ENCODE measurements at places on chromosomes 11 and 22. TPM values are rescaled to one million over a fixed set of nuclear protein-coding genes. Genes with fewer than 3 reads are reported as not detected.
A peak's percentile ranks its signal among the peaks of the same experiment; 100 is the strongest.

DNA sequence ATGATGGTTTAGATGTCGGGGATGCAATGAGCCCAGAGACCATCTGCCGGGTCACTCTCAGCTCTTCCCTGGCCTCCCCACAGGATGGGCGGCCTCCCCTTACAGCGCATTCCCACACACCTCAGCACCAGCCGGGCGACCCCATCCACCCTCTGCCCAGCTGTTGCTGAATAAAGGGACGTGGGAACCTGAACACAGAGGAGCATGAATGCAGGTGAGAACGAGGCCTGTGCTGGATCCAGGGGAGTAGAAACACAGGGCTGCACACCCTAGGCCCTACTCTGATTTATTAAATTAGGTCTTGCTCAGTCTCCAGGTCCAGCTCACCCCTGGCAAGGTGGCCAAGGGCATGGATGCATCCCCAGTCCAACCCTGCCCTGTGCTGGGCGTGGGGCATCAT is 180.5 kb downstream of the CTTN start:
- no peaks in the 10 kb centered on the region for H3K27me3 ChIP-seq
- no peak overlapping the region for H3K4me3 ChIP-seq
- no peaks in the 10 kb centered on the region for H3K36me3 ChIP-seq

DNA sequence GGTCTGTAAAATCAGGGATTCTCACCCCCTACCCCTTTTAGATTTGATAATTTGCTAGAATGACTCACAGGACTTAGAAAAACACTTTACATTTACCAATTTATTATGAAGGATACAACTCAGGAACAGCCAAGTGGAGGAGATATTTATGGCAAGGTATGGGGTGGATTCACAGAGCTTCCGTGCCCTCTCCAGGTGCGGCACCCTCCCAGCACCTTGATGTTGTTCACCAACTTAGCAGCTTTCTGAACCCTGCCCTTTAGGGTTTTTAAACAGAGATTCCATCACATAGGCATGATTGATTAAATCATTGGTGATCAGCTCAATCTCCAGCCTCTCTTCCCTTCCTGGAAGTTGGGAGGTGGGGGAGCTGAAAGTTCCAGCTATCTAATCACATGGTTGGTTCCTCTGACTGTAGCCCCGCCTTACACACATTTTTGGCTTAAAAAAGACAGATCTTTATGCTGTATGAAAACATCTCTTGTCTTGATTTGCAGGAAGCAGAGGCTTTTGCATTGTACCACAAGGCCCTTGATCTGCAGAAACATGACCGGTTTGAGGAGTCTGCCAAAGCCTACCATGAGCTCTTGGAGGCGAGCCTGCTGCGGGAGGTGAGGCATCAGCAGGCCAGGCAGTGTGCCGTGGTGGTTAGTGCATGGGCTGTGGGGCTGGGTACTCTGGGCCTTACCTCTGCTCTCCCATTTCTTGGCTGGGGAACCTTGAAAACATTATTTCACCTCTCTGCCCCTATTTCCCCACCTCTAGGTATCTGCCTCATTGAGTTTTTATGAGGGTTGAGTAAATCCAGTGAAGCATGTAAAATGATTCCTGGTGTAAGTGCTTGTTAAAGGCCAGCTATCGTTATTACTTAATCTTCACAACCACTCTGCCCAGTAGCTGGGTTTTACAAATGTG is 27.0 kb downstream of the CABIN1 start:
- H3K4me1 ChIP-seq, result peaks cover 9% of the 10 kb centered on the region
- no peak overlapping the region for H3K4me3 ChIP-seq
- H3K27me3 ChIP-seq, result no peaks in the 10 kb centered on the region
- H3K36me3 ChIP-seq, result peaks cover 21% of the 10 kb centered on the region

- no peak overlapping the region for H3K4me3 ChIP-seq
- H3K27ac ChIP-seq, result no peak overlapping the region
- H3K27me3 ChIP-seq, result no peaks in the 10 kb centered on the region
- H3K36me3 ChIP-seq, result no peaks in the 10 kb centered on the region
- no peak for DNase-seq
- no peaks in the 10 kb centered on the region for H3K4me1 ChIP-seq
Observed at GRCh38 chr11:70544774-70545609, 146.7 kb downstream of the CTTN start.

GRCh38 chr11:60459345-60459744 is 3.7 kb downstream of the MS4A1 start:
- no peaks in the 10 kb centered on the region for H3K27me3 ChIP-seq
- H3K27ac ChIP-seq, result no peak overlapping the region
- no peak overlapping the region for H3K4me3 ChIP-seq
- no peaks in the 10 kb centered on the region for H3K4me1 ChIP-seq

GRCh38 chr11:2551131-2551530 is 106.3 kb downstream of the KCNQ1 start:
- H3K36me3 ChIP-seq, result no peaks in the 10 kb centered on the region
- H3K27me3 ChIP-seq, result no peaks in the 10 kb centered on the region
- H3K4me1 ChIP-seq, result no peaks in the 10 kb centered on the region
- no peak for DNase-seq
- H3K4me3 ChIP-seq, result no peak overlapping the region

GRCh38 chr22:26109686-26110315 is 59.5 kb upstream of the SEZ6L start:
- no peak for DNase-seq
- H3K27ac ChIP-seq, result no peak overlapping the region
- no peak overlapping the region for H3K4me3 ChIP-seq
- H3K4me1 ChIP-seq, result no peaks in the 10 kb centered on the region
- no peaks in the 10 kb centered on the region for H3K27me3 ChIP-seq
- no peaks in the 10 kb centered on the region for H3K36me3 ChIP-seq

DNA sequence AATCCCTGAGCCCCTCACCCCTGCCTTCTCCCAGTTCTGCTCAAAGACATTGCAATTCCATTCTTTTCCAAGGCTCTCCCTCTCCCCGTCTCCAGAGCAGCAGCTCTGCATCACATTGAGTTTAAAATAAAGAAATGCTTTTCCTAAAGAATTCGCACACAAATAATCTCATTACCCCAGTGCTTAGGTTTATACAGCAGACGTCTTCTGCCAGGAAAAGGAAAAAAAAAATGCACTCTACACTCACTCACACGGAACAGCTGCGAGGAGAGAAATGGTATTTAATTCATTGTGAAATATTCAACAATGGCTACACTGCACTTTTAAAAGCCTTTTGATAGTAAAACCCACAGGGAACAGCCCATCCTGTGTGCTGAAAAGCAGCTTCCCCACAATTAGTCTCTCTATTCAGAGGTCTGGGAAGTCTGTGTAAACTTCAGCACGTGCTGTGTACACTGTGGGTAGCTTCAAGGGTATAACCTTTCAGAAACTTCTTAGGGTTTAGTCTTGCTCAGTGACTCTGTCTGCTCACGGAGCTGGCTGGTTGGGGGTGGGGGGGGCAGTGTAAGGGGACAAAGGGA is 42.8 kb downstream of the ETS1 start:
- H3K4me3 ChIP-seq, result no peak overlapping the region
- peaks cover 13% of the 10 kb centered on the region for H3K27me3 ChIP-seq
- peaks cover 9% of the 10 kb centered on the region for H3K4me1 ChIP-seq
- DNase-seq, result peak; percentile 46
- H3K27ac ChIP-seq, result no peak overlapping the region
- H3K36me3 ChIP-seq, result no peaks in the 10 kb centered on the region

GRCh38 chr11:2774173-2775082 is 74.6 kb upstream of the KCNQ1OT1 start:
- DNase-seq, result no peak
- no peak overlapping the region for H3K4me3 ChIP-seq
- H3K4me1 ChIP-seq, result no peaks in the 10 kb centered on the region
- H3K36me3 ChIP-seq, result no peaks in the 10 kb centered on the region
- H3K27me3 ChIP-seq, result no peaks in the 10 kb centered on the region

DNA sequence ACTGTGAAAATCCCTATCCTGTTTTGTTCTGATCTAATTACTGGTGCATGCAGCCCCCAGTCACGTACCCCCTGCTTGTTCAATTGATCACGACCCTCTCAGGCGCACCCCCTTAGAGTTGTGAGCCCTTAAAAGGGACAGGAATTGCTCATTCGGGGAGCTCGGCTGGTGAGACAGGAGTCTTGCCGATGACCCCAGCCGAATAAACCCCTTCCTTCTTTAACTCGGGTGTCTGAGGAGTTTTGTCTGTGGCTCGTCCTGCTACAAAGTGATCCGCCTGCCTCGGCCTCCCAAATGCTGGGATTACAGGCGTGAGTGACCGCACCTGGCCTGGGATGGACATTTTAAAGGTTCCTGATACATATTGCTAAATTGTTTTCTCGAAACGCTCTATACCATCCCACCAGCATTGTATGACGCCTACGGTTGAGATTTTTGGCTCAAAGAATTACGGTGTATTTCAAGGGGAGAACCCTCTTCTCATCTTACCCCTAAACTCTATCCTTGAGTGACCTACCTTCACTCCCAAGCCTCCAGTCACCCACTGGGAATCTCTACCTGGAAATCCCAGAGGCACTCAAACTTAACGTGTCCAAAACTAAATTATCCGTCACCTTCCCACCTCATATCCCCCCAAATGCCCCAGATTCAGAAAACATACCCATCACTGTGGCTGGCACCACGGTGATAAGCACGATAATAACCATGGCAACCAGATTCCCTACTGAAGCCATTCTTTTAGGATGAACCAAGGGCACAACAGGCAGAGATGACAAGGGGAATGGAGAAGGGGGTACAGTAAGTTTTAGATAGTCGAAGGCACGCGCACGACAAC is 789 bp upstream of the POLA2 start:
- DNase-seq, result no peak
- H3K4me1 ChIP-seq, result peaks cover 11% of the 10 kb centered on the region
- no peaks in the 10 kb centered on the region for H3K27me3 ChIP-seq

GRCh38 chr11:58898106-58898505 is 41.2 kb upstream of the GLYATL1 start:
- H3K4me3 ChIP-seq, result no peak overlapping the region
- H3K4me1 ChIP-seq, result no peaks in the 10 kb centered on the region
- no peaks in the 10 kb centered on the region for H3K27me3 ChIP-seq
- H3K36me3 ChIP-seq, result no peaks in the 10 kb centered on the region
- no peak overlapping the region for H3K27ac ChIP-seq
- no peak for DNase-seq

DNA sequence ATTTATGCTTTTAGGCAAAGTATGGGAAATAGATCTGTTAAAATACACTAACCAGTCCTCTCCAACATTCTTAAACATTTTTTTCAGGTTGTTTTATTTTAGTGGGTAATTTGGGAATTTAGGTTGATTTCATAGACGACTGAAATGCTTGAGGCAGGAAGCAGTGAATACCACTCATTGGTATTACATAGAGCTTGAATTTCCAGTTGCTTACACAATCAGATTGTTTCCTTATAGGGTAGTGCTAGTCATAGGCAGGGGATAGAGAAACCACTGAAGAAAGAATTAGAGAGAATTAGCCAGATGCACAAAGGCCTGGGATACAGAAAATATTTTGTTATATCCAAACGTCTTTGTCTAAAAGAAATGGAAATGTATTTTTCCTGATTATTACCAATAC is 23.9 kb upstream of the LYVE1 start:
- peak; percentile 68 for DNase-seq
- peaks cover 13% of the 10 kb centered on the region for H3K4me1 ChIP-seq
- H3K36me3 ChIP-seq, result no peaks in the 10 kb centered on the region
- H3K27me3 ChIP-seq, result no peaks in the 10 kb centered on the region
- H3K4me3 ChIP-seq, result no peak overlapping the region

DNA sequence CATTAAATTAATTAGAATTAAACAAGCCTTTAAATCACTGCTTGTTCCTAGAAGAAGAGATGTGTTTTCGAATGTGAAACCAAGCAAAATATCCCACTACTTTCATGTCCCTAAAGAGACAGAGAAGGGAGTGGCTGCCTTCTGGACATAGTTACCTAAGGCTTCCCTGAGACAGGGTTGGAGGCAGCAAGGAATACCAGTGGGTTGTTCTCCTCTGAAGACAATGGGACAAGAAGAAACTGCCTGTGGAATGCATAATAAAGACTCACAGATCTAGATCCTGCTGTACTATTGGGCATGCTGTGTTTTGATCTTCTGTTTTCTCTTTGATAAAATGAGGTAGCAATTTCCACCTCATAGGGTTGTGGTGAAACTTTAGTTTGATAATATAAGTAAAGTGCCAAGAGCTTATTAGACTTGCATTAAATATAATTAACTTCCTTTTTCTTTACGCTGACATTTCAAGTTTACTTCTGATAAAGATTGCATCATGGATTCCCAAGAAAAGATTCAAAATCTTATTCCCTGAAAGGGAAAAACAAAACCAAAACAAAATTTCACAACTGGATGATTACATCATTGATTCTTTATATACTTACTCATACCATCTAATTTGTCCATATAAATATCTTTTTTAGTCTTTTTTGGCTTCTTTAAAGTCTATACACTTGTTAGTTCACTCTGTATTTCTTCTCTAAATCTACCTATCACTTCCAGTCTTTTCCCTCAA is 621.3 kb downstream of the ETS1 start:
- H3K4me3 ChIP-seq, result no peak overlapping the region
- H3K27ac ChIP-seq, result no peak overlapping the region
- H3K27me3 ChIP-seq, result no peaks in the 10 kb centered on the region
- no peaks in the 10 kb centered on the region for H3K36me3 ChIP-seq

- no peaks in the 10 kb centered on the region for H3K27me3 ChIP-seq
- no peak overlapping the region for H3K27ac ChIP-seq
- no peaks in the 10 kb centered on the region for H3K36me3 ChIP-seq
Observed at GRCh38 chr11:122513997-122514396, 141.5 kb upstream of the UBASH3B start.

- no peak for DNase-seq
- no peak overlapping the region for H3K27ac ChIP-seq
- H3K36me3 ChIP-seq, result no peaks in the 10 kb centered on the region
Observed at GRCh38 chr11:44186321-44186930, 90.9 kb downstream of the EXT2 start.

DNA sequence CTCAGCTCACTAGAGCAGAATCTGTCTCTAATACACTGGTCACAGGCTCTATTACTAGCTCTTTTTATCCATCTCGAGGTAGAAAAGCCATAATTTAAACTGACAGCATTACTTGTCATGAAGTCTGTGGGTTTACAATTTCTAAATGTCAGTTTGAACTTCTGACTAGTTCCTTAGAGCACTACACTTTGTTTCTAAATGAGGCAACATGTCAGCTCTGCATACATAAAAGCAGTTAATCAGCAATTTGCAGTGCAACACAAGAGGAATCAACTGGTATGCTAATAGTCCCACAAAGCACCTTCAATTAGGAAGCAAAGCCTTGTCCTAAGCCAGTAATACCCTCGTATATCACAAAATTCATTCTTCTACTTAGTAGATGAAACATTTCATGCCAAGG is 321.3 kb downstream of the TTC28 start:
- no peak overlapping the region for H3K4me3 ChIP-seq
- no peaks in the 10 kb centered on the region for H3K27me3 ChIP-seq
- H3K27ac ChIP-seq, result no peak overlapping the region
- no peaks in the 10 kb centered on the region for H3K36me3 ChIP-seq
- DNase-seq, result no peak

The IL17REL gene
- total RNA-seq, result 0.15 TPM

The HIPK3 gene
- 36.1 TPM for total RNA-seq

The OR51B5 gene
- total RNA-seq, result not detected

The MUC6 gene
- total RNA-seq, result not detected

The OR10D3 gene
- total RNA-seq, result not detected

The LZTR1 gene
- 60.1 TPM for total RNA-seq

The MSANTD4 gene
- total RNA-seq, result 13.8 TPM

The EFCAB6 gene
- 0.32 TPM for total RNA-seq

The FOLR2 gene
- total RNA-seq, result not detected

The TESMIN gene
- 6.1 TPM for total RNA-seq

The APOA5 gene
- total RNA-seq, result not detected

Measured in endothelial cell of umbilical vein (primary cell).